Stimulated activated memory B cell treated with anti-CD40 and anti-IgM and Interleukin-4, amounts not matched to agents 10 μg/mL and 1 μg/mL and 100 μg/mL, for 72 hours (primary cell): ENCODE measurements at places on chromosomes 2 and 18.

GRCh38 chr2:88949336-88949735, 257.9 kb downstream of the RPIA start:
- no peak for ATAC-seq

DNA sequence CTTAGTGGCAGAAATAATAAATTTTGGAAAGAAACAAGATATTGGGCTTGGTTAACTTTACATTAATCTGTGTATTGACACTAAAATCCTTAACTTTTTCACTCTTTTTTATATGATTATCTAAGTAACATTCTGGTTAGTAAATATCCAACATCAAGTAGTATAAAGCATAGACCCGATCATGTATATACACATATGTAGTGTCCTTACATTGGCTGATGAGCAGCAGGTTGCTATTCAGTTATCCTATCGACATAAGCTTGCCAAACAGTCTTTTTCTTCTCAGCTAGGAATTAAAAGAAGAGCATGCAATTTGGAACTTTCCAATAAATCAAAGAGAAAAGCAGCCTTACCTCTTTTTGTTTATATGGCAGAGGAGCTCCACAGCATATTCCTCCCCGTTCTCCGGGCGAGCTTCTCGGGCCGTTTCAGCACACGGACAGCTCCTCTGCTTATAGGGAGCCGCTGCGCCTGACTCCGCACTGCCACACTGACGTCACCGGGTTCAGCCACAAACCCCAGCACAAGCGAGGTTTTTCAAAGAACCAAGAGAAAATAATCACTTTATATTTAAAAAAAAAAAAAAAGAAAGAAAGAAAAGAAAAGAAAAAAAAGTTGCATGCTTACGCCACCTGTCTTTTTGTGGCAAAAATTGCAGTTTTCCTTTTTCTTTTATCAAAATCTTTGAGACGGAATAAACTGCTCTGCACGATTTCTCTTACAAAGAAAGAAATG, at the start of gene SCG2:
TSS of gene SCG2 (minus strand) at position 430 of the 735 bp plus-strand sequence. CDS start 3,079 bp downstream, outside the sequence.
- peak; percentile 65 for ATAC-seq

- ATAC-seq = no peak
These were observed 11.6 kb downstream of the TTR start for GRCh38 chr18:31603315-31603714.

- ATAC-seq = no peak
These were observed 21.7 kb downstream of the TNP1 start for GRCh38 chr2:216838151-216838550.
